ENCODE measurements at places on chromosomes 1 and 21.

GRCh38 chr21:42721341-42721824 is 68.0 kb downstream of the PDE9A start:
- DNase-seq, result no peak

DNA sequence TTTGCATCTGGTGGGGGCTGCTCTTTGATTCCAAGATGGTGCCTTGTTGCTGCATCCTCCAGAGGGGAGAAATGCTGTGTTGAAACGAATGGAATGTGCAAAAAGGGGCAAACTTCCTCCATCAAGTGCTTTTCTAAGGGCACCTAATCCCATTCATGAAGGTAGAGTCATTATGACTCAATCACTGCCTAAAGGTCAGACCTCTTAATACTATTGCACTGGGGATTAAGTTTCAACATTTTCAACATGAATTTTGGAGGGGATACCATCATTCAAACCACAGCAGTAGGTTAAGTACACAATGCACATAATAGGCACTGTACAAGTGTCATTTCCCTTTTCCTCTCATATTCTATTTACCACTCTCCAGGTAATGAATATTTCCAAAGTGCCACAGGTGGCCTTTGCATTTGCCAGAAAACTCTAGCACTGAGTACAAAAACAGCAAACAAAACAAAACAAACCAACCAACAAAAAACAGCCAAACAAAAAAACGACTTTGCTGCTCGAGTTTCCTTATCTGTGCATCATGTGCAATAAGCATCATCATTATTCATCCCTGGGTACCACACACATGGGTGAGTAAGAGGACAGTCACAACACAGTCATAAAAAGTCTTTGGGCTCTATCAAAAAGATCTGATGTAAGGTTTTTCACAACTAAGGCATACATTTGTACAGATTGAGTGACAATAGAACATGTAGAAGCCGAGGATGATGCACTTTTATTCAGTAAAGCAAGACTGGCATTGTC is 42.5 kb downstream of the IFI44 start:
- DNase-seq, result no peak

- no peak for DNase-seq
These were observed 12.1 kb downstream of the LRRC8B start for GRCh38 chr1:89536555-89537341.

DNA sequence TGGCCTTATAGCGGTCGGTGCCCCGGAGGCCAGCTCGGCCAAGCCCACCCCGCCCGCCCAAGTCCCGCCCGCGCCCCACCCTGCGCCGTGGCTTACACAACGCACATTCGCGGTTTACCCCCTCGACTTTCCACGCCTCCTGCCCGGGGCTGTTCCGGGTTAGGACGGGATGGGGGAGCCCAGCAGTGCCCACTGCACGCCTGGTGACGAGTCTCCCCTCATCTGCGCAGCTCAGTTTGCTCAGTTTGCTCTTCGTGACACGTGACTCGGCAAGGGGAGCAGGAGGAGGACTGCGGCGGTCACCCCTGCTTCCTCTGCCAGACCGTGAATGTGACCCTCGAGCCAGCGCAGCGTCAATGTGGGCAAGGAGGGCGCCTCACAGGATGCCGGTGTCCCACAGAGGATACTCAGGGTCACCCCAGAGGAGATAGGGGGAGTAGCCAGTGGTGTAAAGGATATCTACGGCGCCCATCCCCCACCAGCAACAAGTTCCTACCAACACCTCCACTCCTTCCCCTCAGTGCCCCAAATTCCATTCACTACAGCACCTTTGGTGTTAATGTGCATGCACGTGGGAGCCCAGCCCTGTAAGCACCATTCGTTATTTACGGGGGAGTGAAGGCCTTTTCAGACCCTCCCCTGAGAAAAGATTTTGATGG is 350 bp upstream of the S100A6 start:
- DNase-seq, result peak; percentile 80

GRCh38 chr1:221809091-221810029 is 67.5 kb upstream of the DUSP10 start:
- no peak for DNase-seq

DNA sequence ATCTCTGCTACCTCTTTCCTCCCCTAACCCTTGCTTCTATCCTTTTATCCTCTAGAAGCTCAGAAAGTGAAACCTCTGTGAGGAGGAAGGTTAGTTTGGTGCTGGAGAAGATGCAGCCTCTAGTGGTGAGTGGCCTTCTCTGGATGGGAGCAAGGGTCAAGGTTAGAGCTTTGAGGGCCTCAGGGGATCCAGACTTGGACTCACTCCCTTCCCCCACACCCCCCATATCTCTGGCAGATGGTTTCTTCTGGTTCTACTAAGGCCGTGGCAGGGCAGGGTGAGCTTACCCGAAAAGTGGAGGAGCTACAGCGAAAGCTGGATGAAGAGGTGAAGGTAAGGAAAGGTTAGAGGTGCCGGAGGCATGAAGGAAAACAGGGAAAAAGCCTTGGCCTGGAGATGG is 9.2 kb downstream of the CGN start:
- DNase-seq, result no peak
